ENCODE measurements at places on chromosomes 6 and 20.

GRCh38 chr20:14966203-14966602 lies 628.8 kb upstream of the FLRT3 start:
- DNase-seq, result no peak

- DNase-seq, result peak; percentile 31
Measured at GRCh38 chr6:1436334-1437306, 47.2 kb downstream of the FOXF2 start.

- no peak for DNase-seq
Measured at GRCh38 chr6:2503816-2504494, 246.8 kb downstream of the MYLK4 start.

DNA sequence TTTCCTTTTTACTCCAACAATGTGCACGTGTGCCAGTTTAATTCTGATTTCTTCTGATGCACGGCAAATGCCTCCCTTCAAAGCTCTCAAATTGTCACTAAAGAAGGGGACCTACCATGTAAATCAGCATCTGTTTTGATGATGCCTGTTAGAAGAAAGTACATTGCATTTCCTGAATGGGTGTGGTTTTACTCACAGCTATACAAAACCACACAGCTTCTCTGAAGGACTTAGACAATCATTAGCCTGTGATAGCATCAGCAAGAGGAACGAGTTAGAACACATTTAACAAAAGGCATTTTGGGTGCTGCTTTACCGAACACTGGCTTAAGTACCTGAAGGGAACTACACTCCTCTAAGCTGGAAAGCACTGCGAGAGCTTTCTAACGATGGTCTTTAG lies 109.4 kb downstream of the ATXN1 start:
- DNase-seq, result no peak

GRCh38 chr6:18204691-18205090 lies 49.5 kb downstream of the KDM1B start:
- no peak for DNase-seq

DNA sequence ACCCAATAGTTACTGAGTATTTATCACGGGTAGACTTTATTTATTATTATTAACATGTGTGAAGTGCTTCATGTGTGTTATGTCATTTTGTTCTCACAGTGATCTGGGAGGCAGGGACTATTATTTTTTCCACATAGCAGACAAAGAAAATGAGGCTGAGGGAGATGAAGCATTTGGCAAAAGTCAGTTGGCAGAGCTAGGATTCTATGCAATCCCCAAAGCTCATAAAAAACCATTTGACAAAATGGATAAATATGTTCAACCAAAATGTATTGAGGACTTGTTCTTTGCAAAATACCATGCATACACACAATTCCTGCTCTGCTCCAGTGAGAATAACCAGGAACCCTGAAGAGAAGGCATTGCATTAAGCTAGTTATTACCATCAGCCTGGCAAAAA lies 184.4 kb downstream of the HS3ST5 start:
- DNase-seq, result no peak

DNA sequence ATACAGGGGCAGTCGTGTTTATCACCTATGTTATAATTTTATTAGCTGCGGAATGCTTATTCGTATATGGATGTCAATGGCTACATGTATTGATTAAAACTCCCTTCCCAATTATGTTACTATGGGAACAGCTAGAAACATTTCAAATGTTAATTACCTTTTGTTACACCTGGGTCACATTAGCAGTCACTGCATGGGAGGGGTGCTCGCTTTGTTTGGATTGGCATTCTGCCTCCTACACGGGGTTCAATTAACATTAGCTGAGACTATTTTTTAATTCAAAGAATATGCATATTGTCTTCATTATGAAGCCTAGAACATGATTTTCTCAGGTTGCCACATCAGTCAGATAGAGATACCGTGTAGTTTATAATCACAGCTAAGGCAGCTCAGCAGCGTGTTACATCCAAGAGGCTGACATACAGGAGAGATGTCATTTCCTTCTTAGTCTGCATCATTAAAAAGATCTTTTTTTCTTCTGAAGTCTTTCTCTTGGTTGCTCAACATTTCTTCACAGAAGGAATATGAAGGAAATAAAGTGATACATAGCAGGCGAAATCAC lies 76.2 kb upstream of the RPS6KA2 start:
- no peak for DNase-seq

Measured in transverse colon (tissue), 4 donors.